Aorta (tissue), 5 donors: ENCODE measurements at places on chromosomes 2 and 18. TPM values are rescaled to one million over a fixed set of nuclear protein-coding genes. Genes with fewer than 3 reads are reported as not detected.

The PPM1G gene
- polyA plus RNA-seq = 37.3 TPM

DNA sequence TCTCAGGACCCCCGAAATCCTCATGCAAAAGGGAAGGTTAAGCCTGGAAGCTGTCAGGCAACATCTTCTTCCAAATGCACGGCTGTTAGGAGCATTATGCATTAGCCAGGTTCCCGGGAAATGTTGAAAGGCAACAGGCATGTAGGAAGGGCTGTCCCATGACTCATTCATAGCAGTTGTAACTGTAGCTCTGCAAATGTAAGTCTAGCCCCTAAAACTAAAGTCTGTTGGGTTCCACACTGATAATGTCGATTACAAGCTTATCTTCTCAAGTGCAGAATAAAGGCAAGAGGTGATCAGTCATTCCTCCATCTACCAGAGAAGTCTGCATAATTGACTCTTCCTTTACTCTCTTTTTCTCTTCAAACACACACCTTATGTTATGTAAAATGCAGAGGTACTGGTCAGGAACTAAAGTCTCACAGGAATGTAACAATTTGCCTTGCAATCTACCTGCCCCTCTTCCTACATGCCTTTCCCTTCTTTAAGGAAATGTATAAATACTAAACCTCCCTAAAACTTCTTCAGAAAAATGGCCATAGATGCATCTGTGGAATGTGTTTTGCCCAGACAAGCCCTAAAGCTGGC is 99.8 kb downstream of the AKAIN1 start:
- no peak for DNase-seq

DNA sequence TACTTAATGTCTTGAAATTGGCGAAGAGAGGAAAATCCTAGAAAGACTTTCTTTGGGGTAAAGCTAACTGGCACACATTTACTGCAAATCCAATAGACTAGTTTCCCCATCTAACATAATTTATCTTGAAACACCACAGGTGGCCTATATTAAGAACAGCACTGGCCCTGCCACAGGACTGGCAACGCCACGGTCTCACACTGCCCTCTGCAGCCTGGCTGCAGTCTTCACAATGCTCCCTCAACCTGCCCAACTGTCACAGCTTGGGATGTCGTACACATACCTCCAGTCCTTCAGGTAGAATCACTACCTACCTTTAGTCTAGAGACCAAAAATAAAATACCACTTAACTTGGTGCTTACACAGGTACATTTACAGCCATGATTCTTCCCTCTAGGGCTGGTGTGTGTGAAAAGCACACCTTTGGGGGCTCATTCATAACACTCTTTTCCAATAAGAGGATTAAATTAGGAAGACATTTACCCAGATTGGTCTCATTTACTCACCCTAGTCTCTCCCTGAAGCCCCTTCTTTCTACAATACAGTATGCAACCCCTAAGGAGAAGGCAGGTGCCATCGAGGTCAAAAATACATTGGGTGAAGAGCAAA is 222.2 kb downstream of the C1D start:
- DNase-seq = peak; percentile 71

- DNase-seq = no peak
Observed at GRCh38 chr18:63137999-63138435, 181.6 kb downstream of the BCL2 start.

The BOLL gene
- not detected for polyA plus RNA-seq

- no peak for DNase-seq
Observed at GRCh38 chr2:3102081-3102921, 275.3 kb downstream of the EIPR1 start.

- DNase-seq = no peak
Observed at GRCh38 chr18:36593641-36594040, 235.2 kb downstream of the TPGS2 start.
